Diencephalon (tissue), 1 donor: ENCODE measurements at places on chromosomes 11 and 22. TPM values are rescaled to one million over a fixed set of nuclear protein-coding genes. Genes with fewer than 3 reads are reported as not detected.

The IGLL5 gene
- total RNA-seq = not detected

The COPB1 gene
- total RNA-seq = 137 TPM

The OR2AT4 gene
- total RNA-seq = not detected

The TBC1D10A gene
- 11.1 TPM for total RNA-seq

The SLC17A6 gene
- 134 TPM for total RNA-seq

The ZMAT5 gene
- total RNA-seq = 14.3 TPM
